ENCODE measurements at places on chromosomes 12 and 14.

- H3K36me3 ChIP-seq, result no peaks in the 10 kb centered on the region
- H3K4me1 ChIP-seq, result no peaks in the 10 kb centered on the region
- no peak overlapping the region for H3K27ac ChIP-seq
- no peak overlapping the region for H3K4me3 ChIP-seq
- H3K27me3 ChIP-seq, result no peaks in the 10 kb centered on the region
These were observed 53.7 kb downstream of the SYT1 start for GRCh38 chr12:78918268-78918667.

GRCh38 chr12:117130801-117131200 lies 31.6 kb upstream of the TESC start:
- no peak overlapping the region for H3K27ac ChIP-seq
- no peak overlapping the region for H3K4me3 ChIP-seq
- no peaks in the 10 kb centered on the region for H3K27me3 ChIP-seq
- no peak for DNase-seq
- no peaks in the 10 kb centered on the region for H3K36me3 ChIP-seq

GRCh38 chr12:74889563-74890236 lies 319.9 kb downstream of the KCNC2 start:
- H3K4me1 ChIP-seq, result peaks cover 5% of the 10 kb centered on the region
- H3K36me3 ChIP-seq, result no peaks in the 10 kb centered on the region
- no peak for DNase-seq

- H3K36me3 ChIP-seq, result peaks cover 7% of the 10 kb centered on the region
- H3K4me1 ChIP-seq, result peaks cover 4% of the 10 kb centered on the region
- H3K27me3 ChIP-seq, result no peaks in the 10 kb centered on the region
These were observed 4.5 kb downstream of the PRPF40B start for GRCh38 chr12:49627752-49628360.

DNA sequence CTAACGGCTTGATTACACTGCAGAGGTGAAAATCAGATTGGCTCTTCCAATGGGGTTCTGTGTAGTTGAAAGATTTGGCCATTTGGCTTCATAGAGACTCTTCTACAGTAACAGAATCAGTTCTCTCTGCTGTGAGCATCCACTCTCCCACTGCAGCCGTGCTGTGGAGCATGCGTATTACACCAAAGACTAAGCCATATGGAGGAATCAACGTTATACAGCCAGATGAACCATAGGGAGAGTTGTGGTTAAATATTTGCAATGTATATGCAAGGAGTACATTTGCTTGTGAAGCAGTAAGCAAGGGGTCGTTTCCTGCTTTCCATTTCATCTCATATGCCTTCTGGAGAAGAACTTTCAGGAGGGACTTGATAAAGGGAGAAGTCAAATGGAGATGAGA lies 331.1 kb upstream of the FKBP4 start:
- no peak overlapping the region for H3K4me3 ChIP-seq
- no peak overlapping the region for H3K27ac ChIP-seq
- H3K27me3 ChIP-seq, result no peaks in the 10 kb centered on the region
- no peak for DNase-seq
- peaks cover 22% of the 10 kb centered on the region for H3K36me3 ChIP-seq

GRCh38 chr12:3202734-3203446 lies 125.7 kb downstream of the TSPAN9 start:
- no peaks in the 10 kb centered on the region for H3K27me3 ChIP-seq
- no peak for DNase-seq
- H3K4me3 ChIP-seq, result no peak overlapping the region
- no peaks in the 10 kb centered on the region for H3K36me3 ChIP-seq

DNA sequence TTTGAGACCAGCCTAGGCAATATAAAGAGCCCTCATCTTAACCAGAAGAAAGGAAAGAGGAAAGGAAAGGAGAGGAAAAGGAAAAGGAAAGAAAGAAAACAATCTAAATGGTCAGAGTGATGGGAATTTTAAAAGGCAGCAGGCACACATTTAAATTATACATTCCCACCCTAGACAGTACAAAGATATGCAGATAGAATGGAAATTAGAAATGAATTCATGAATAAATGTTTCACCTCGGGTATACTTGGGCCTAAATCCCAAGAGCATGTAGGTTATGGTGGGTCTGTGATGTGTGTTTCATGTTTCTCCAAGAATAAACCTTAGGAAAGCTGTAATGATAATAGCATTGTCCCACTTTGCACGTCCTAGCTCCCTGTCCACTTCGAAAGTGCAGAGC lies 104.6 kb upstream of the SLCO1C1 start:
- no peaks in the 10 kb centered on the region for H3K36me3 ChIP-seq
- H3K27me3 ChIP-seq, result no peaks in the 10 kb centered on the region
- no peak for DNase-seq
- peaks cover 32% of the 10 kb centered on the region for H3K4me1 ChIP-seq
- no peak overlapping the region for H3K4me3 ChIP-seq

DNA sequence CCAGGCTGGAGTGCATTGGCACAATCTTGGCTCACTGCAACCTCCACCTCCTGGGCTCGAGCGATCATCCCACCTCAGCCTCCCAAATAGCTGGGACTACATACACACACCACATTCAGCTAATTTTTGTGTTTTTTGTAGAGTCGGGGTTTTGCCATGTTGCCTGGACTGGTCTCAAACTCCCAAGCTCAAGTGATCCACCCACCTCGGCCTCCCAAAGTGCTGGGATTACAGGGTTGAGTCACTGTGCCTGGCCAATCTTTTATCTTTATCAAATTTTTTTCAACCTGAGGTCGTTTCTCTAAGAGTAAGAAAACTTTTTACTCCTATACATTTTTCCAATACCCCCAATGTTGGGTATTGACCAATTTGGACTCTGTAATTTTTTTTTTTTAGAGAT lies 40.0 kb upstream of the NAP1L1 start:
- H3K4me1 ChIP-seq, result no peaks in the 10 kb centered on the region
- DNase-seq, result no peak
- no peak overlapping the region for H3K4me3 ChIP-seq
- H3K27ac ChIP-seq, result no peak overlapping the region
- H3K36me3 ChIP-seq, result no peaks in the 10 kb centered on the region

DNA sequence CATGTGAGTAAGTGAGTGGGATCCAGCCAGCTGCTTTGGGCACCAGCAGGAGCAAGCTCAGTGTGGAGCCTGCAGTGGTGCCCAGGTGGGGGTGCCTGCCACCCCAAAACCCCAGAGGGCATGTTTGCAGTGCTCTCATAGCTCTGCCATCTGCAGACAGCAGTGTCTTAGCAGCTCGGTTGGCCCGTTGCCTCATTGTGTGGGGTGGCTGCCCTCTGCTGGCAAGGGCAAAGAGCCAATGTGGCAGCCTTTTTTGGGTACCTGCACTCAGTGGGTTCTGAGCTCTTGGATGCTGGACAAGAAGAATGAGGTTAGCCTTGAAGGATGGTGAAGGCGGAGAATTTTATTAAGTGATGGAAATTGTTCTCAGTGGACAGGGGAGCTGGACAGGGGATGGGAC lies 52.3 kb downstream of the NEUROD4 start:
- H3K36me3 ChIP-seq, result no peaks in the 10 kb centered on the region
- H3K27me3 ChIP-seq, result no peaks in the 10 kb centered on the region
- no peak for DNase-seq
- no peak overlapping the region for H3K27ac ChIP-seq

DNA sequence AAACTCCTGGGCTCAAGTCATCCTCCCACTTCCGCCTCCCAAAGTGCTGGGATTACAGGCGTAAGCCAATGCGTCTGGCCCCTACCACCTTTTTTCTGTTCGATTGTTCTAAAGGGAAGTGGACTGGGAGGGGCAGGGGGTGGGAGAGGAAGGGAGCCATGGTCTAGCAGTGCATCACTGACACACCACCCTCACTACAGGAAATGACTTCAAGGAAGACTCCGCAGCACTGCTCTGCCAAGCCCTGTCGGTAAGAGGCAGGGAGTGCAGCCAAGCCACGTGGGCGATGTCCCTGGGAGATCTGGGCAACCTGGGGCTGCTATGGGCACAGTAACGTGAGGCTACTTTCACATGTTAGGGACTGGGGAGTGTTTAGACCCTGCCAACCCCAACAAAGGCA lies 18.0 kb downstream of the LRRC74A start:
- peaks cover 5% of the 10 kb centered on the region for H3K4me1 ChIP-seq
- H3K27ac ChIP-seq, result no peak overlapping the region
- DNase-seq, result no peak
- no peaks in the 10 kb centered on the region for H3K36me3 ChIP-seq

GRCh38 chr12:99758997-99759396 lies 111.4 kb downstream of the GARIN6 start:
- H3K4me1 ChIP-seq, result peaks cover 18% of the 10 kb centered on the region
- H3K4me3 ChIP-seq, result no peak overlapping the region
- no peaks in the 10 kb centered on the region for H3K36me3 ChIP-seq

- H3K4me3 ChIP-seq, result no peak overlapping the region
- no peak for DNase-seq
- no peak overlapping the region for H3K27ac ChIP-seq
These were observed 68.9 kb downstream of the ALG10B start for GRCh38 chr12:38385486-38385885.

GRCh38 chr14:37019488-37019887 lies 152.9 kb downstream of the SLC25A21 start:
- no peak overlapping the region for H3K4me3 ChIP-seq
- H3K27me3 ChIP-seq, result no peaks in the 10 kb centered on the region
- H3K27ac ChIP-seq, result no peak overlapping the region

GRCh38 chr14:21227981-21228380 lies 41.3 kb downstream of the HNRNPC start:
- H3K4me1 ChIP-seq, result peaks cover 10% of the 10 kb centered on the region
- DNase-seq, result no peak
- H3K36me3 ChIP-seq, result peaks cover 22% of the 10 kb centered on the region
- no peak overlapping the region for H3K27ac ChIP-seq
- H3K4me3 ChIP-seq, result no peak overlapping the region

DNA sequence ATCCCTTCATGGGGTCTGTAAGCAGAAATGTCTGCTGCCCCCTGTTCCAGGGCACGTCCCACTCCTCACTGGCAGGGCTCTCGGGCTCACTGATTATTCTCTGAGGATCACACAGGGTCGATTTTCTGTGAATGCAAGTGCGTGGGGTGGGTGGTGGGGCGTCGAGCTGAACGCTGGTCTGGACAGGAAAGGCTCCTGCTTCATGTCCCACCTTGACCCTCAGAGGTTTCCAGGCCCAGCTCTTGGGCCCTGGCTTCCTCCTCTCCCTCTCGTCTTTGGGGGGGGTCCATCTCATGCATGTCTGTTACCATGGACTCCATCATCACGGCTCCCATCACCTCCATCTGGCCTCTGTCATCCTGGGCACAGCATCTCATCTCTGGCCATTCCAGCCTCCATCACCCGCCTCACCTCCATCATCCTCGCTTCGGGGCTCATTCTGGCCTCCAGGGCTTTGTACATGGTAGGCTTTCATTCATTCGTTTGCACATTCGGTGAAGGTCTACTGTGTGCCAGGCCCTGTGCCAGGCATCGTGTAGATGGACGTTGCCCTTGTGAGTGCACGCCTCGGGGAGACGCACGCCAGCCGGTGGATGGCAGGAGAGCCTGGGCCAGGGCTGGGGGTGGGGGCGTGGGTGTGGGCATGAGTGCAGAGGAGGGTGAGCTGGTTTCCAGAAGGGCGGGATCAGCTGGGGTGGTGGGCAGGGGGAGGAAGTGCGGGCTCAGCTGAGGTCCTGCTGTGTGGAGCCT lies 34.7 kb downstream of the RTL1 start:
- H3K4me1 ChIP-seq, result no peaks in the 10 kb centered on the region
- H3K36me3 ChIP-seq, result no peaks in the 10 kb centered on the region
- H3K27me3 ChIP-seq, result no peaks in the 10 kb centered on the region
- H3K4me3 ChIP-seq, result no peak overlapping the region

DNA sequence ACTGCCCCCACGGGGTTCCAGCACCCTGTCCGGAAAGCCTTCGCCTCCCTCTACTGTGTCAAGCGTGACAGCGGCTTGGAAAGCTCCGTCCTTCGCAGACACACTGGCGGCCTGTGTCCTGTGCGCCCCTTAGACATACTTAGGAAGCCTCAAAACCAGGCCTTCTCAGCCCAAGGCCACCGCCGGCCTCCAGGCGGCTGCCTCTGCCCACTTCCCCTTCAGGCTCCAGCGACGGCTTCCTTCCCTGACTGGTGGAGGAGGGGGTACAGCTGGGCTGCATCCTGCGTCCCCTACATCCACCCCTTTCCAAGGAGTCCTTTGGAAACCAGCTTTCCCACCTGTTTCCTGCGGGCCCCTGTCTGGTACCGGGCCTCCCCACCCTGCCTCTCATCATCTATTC lies 2.5 kb upstream of the CACNA2D4 start:
- no peak overlapping the region for H3K4me3 ChIP-seq
- no peak overlapping the region for H3K27ac ChIP-seq
- no peaks in the 10 kb centered on the region for H3K27me3 ChIP-seq
- H3K36me3 ChIP-seq, result no peaks in the 10 kb centered on the region

GRCh38 chr12:97482143-97482693 lies 19.6 kb downstream of the RMST start:
- H3K27ac ChIP-seq, result no peak overlapping the region
- DNase-seq, result no peak
- no peaks in the 10 kb centered on the region for H3K4me1 ChIP-seq
- H3K27me3 ChIP-seq, result no peaks in the 10 kb centered on the region

DNA sequence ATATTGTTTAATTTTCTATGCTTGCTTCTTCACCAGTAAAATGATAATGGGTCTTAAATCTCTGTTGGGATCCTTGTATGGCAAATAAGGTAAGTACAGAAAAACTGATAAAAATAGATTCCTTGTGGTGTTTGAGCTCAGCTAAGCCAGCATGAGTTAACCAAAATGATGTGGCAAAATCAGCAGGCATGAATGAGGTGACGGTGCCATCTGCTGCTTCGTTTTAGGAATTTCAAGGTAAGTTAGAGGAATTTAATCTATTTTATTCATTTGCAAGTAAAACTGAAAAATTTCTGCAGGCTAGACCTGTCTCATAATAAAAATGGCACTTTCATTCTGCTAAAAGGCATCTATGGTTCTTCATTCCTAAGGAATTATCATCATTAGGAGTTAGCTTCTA lies 10.0 kb upstream of the CLEC7A start:
- DNase-seq, result no peak
- H3K4me1 ChIP-seq, result no peaks in the 10 kb centered on the region
- no peak overlapping the region for H3K4me3 ChIP-seq
- no peaks in the 10 kb centered on the region for H3K36me3 ChIP-seq

GRCh38 chr12:10590966-10591365 lies 22.4 kb downstream of the MAGOHB start:
- no peaks in the 10 kb centered on the region for H3K4me1 ChIP-seq
- H3K4me3 ChIP-seq, result no peak overlapping the region
- DNase-seq, result no peak
- no peaks in the 10 kb centered on the region for H3K27me3 ChIP-seq
- H3K27ac ChIP-seq, result no peak overlapping the region

- H3K27ac ChIP-seq, result no peak overlapping the region
- DNase-seq, result no peak
- H3K4me1 ChIP-seq, result no peaks in the 10 kb centered on the region
- H3K36me3 ChIP-seq, result no peaks in the 10 kb centered on the region
- no peaks in the 10 kb centered on the region for H3K27me3 ChIP-seq
- no peak overlapping the region for H3K4me3 ChIP-seq
These were observed 7.4 kb downstream of the CIT start for GRCh38 chr12:119869720-119870119.

DNA sequence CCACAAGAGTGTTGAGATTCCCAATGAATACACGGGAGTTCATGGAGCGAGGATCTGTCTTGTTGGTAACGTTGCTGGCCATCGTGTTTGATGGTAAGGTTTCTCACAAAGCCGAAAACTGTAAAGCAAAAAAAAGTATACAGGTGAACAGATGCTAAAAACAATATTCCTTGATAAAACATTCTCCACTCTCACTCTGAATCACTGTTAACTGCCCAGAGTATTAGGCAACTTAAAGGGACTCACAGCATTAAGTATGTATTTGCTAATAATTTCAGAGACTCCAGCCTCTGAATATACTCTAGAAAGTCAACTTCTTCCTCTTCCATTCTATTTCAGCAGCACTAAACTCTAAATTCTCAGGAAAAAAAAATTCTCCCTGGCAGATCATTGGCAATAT lies 35.1 kb downstream of the HNRNPC start:
- H3K36me3 ChIP-seq, result peaks cover 14% of the 10 kb centered on the region
- peaks cover 76% of the 10 kb centered on the region for H3K4me1 ChIP-seq
- no peak for DNase-seq
- no peaks in the 10 kb centered on the region for H3K27me3 ChIP-seq
- no peak overlapping the region for H3K27ac ChIP-seq

All from thoracic aorta (tissue), 2 donors.